ENCODE measurements at places on chromosomes 4 and X.
A peak's percentile ranks its signal among the peaks of the same experiment; 100 is the strongest.

- no peak for DNase-seq
Measured at GRCh38 chrX:11566173-11566572, 99.5 kb downstream of the ARHGAP6 start.

- no peak for DNase-seq
Measured at GRCh38 chr4:82799006-82799881, 648 bp upstream of the SCD5 start.

DNA sequence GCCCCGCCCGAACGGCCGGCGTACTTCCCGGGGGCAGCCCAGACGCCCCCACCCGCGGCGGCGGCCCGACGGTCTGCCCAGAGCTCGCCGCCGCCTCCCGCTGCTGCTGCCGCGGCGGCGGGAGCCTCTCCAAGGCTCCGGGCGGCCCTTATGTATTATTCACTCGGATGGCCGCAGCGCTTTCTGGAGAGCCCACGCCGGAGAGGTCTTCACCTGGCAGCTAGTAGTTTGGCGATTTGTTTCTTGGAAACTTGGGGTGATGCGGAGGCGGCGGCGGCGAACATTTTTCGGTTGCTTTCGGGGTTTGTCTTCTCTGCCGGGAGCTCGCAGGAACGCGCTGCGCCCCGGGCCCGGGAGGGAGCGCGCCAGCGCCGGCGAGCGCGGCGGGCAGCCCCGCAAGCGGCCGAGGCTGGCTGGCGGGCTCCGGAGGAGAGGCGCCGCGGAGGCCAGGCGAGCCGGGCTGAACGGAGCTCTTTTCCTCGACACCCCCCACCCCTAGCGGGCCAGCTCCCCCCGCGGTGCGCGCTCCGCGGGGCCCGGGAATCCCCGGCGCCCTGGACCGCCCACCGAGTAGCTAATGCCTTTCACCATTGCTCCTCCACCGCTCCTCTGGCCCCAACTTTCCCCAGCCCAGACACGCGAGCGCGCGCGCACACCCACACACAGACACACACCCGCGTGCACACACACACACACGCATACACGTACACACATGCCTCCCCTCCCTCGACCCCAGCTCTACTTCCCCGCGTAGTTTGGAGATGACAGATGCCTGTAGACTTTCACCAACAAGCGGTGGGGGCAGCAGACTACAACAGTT, 113.5 kb downstream of the DHX15 start:
- peak; percentile 53 for DNase-seq

- no peak for DNase-seq
Measured at GRCh38 chr4:146369446-146369845, 152.3 kb downstream of the SLC10A7 start.

DNA sequence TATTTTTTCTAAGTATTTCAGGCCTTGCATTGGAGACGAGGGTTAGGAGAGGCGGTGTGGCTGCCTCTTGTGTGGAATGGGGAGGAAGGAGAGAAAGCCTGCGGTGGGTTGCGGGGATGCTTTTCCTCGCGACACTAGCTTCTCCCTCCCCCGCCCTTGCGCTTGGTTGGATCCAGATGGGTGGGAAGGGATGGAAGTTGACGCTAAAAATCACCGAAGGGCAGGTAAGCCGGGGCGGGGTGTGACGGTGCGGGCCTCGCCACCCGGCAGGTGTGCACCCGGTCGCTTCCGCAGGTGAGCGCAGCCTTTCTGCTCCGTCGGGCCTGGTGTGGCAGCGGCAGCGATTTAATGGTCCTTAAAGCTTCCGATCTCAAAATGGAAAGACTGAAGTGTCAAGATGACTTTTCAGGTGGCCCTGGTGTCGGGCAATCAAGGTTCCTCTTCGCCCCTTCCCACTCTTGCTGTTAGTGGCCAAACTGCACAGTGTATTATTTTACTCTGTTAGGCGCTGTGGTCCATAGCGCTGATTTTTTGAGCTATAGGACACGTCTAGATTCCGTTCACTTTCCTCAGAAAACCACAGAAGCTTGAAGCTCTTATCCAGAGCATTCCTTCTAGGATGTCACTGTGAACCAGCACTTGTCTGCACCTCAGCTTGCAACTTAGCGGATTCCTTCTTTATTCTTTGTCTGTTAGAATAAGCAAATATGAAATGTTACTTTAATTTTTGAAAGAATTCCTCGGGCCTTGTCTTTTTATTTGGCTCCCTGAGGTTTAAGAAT, 765 bp downstream of the ENOPH1 start:
- no peak for DNase-seq

DNA sequence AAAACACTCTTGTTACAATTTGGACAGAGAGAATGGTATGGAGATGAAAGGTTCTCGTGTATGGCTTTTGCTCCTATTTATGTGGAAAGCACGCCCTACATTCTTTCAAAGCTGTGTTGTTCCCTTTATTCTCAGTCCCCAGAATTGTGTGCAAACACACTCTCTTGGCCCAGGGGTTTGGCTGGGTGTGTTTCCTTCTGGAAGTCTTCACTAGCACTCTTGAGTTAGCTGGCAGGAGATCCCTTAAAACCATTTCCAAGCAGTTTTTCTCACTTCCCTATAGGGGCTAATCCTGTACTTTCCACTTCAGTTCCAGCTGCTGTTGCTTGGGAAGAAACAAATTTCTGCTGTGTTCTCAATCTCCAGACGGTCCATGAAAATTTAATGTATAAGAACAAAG, 35.1 kb downstream of the FHL1 start:
- no peak for DNase-seq

- no peak for DNase-seq
Measured at GRCh38 chrX:120839491-120839890, 36.2 kb downstream of the CT47B1 start.

DNA sequence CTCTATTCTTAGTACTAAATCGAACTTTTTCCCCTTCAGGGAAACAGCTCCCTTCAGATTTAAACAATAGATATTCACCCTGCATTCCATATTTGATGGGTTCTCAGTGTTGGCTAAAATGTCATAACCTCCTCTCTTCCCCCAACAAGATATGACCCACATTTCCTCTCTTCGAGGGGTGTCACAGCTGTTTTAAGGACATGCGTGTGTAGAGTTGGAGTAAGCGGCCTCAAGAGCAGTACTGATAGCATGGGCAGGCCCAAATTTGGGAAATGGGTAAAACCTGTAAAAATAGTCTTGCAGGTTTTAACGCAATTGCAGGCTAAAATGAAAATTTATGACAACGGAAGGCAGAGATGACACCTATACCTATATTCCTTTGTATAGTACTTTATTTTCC, 28.7 kb downstream of the SAT1 start:
- no peak for DNase-seq

DNA sequence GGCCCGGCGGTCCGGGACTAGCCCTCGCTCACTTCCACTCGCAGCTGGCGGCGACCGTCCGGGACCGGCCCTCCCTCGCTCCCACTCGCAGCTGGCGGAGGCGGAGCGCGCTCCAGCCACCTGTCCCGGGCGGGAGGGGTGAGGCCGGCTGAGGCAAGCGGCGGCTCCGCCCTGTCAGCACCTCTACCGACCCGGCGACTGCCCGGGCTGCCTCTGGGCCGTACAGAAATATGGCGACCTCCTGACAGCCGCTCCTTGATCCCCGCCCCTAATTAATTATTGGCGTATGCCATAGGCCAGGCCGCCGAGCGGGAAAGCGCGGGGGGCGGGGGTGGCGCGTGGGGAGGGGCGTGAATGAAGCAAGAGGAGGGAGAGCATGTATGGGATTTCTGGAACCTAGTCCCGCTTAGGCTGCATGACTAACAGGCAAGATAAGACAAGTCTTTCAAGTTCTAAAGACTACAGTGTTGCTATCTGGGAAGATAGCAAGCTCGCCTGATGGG, at the start of gene MORC4:
Gene MORC4, minus strand, starts transcription at position 200 of the 503 bp plus-strand sequence. CDS start 243 bp downstream, outside the sequence.
- peak; percentile 83 for DNase-seq

DNA sequence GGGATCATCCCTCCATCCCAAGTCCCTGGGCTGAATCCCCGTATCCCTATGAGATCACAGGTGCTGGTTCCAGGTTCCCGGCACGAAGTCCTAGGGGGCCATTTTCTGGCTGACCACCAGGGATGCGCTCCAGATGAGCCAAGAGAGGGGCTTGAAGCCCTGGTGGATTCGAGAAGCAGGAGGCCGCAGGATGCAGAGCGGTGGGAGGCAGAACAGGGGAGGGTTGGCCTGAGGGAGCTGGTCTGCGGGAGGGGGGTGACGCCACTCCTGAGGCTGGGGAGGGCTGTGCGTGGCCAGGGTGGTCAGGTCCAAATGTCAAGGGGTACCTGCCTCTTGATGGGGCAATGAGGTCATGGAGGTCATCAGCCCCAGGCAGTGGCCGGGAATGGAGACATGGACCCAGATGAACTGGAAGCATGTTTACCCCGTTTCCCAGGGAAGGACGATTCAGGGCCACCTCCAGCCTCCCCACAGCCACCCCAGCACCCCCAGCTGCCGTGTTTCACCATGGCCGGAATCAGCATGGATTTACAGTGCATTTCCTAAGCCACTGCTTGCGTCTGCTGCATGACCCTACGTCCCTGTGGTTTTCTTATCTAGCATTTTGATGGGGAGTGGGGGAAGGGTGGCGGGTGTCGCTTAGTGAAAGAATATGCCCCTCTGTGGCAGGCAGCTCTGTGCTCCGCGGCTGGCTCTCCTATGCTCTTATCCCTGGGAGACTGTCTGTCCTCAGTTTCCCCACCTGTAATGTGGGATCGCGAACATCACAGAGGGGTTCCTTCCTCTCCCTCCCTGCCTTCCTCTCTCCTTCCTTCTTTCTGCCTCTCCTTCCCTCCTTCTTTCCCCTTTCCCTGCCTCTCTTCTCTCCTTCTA, 17.0 kb upstream of the HTRA3 start:
- no peak for DNase-seq

GRCh38 chr4:7842384-7843279, 97.0 kb downstream of the AFAP1 start:
- peak; percentile 64 for DNase-seq

- DNase-seq, result no peak
Measured at GRCh38 chr4:156642161-156642560, 329.4 kb downstream of the PDGFC start.

GRCh38 chr4:105306820-105307219, 160.1 kb downstream of the TET2 start:
- DNase-seq, result no peak

- DNase-seq, result no peak
Measured at GRCh38 chrX:35046660-35047296, 104.2 kb downstream of the FAM47B start.

DNA sequence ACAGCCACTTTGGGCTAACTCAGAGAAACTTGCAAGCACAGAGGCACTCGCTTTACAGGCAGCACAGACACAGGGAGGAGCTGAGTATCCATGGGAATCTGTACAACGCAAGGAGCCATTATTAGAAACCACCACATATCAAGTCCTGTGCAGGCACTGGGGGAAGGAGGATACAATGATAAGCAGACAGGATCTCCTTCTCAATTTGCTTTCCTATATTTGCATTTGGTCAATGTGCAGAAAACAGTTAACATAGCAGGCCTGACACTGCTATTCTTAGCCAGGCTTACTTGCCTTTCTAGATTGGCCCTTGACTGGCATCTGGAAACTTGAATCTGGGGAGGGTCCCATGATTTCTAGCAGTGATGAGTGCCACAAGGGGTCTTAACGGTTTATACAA, 65.8 kb downstream of the TEC start:
- no peak for DNase-seq

DNA sequence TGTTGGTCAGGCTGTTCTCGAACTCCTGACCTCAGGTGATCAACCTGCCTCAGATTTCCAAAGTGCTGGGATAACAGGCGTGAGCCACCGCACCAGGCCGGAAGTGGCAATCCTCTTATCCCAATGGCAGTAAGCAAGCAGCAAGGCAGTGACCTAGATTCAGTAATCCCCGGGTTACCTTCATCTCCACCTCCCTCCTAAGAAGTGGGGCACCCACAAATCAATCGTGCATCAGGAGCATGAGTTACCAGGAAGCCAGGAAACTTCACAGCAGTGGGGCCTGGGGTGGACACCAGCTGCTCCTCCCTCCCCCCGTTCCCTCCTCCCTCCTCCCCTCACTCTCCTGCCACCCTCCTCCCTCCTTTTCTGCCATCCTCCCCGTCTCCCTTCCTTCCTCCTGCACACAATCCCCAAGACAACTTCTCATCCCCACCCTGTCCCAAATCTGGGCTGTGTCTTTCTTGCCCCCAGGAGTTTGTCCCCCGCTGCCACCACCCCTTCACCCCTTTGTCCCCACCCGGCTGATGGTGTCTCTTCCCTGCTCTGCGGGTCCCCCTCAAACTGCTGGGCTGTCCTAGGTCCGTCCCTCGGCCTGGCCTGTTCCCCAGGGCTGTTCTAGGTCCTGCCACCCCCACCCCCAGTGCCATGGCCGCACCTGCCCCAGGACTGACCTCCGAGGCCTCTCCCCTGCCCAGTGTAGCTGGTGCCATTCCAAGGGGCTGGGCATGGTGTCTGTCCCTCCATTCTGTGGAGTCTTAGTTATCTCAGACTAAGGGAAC, 2.2 kb downstream of the PDE6B start:
- DNase-seq, result peak; percentile 28

DNA sequence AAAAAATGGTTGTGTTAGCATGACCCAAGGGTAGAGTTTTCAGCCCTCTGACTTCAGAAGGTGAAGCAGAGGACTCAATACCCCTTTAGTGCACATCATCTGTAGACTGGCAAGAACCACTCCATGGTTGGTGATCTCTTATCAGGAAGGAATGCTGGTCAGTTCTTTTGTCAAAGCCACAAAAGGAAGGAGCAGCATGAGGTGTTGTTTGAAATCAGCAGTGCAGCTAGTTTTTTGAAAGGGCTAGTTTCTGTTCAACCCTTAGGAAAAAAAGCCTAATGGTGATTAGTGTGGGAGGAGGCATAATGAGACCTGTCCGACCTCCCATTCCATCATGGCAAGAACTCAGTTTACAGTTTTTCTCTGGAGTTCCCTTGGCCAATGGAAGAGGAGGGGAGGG, 362.0 kb upstream of the CT83 start:
- DNase-seq, result no peak

- DNase-seq, result no peak
Measured at GRCh38 chrX:49959602-49960001, 37.2 kb downstream of the CLCN5 start.

DNA sequence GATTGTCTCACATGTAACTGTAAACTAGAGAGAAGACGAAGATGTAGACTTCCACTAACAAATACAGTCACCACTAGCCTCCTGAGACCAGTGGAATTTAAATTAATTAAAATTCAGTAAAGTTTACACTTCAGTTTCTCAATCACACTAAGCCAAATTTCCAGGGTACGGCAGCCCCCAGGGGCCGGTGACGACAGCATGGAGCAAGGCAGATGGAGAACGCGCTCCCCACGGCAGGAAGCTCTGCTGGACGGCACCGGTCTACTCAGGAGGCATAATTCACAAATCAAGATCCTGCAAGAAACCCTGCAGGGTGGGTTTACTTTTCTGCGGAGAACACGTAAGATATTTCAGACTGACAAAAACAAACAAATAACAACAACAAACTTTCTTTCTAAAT, 80.7 kb downstream of the FAT1 start:
- peak; percentile 48 for DNase-seq

DNA sequence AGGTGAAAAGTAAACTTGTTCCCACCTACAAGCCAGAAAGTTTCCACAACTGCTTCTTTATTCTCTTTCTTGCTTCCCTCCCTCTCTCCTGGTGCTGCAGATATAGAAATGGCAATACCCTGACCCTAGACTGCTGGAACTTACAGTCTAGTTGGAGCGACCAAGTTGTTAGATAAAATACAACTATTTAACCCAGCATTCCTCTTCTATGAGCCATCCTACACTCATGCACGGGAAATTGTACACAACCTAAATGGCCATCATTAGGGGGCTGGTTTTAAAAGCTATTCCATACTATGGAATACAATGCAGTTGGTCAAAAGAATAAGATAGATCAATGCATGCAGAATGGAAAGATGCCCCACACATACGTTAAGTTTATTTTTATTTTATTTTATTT, 41.1 kb downstream of the PJA1 start:
- no peak for DNase-seq

Measured in Right ventricle myocardium superior (tissue), 1 donor.